ENCODE measurements at places on chromosomes 7 and 10. TPM values are rescaled to one million over a fixed set of nuclear protein-coding genes. Genes with fewer than 3 reads are reported as not detected.

JCAD gene
- not detected for polyA plus RNA-seq

ADAMTS14 gene
- polyA plus RNA-seq, result not detected

TMEM106B gene
- 20.3 TPM for polyA plus RNA-seq

EVX1 gene
- polyA plus RNA-seq, result not detected

CREM gene
- 21.5 TPM for polyA plus RNA-seq

FOXK1 gene
- polyA plus RNA-seq, result 1.4 TPM

BICC1 gene
- polyA plus RNA-seq, result not detected

CASTOR2 gene
- 0.81 TPM for polyA plus RNA-seq

Data from naive B cell (primary cell).